GM12878 (cell line): ENCODE measurements at places on chromosomes 2 and 18. TPM values are rescaled to one million over a fixed set of nuclear protein-coding genes. Genes with fewer than 3 reads are reported as not detected.

Gene SLC19A3
- not detected in 2 replicates for total RNA-seq

Gene CNRIP1
- total RNA-seq = not detected in 2 replicates

DNA sequence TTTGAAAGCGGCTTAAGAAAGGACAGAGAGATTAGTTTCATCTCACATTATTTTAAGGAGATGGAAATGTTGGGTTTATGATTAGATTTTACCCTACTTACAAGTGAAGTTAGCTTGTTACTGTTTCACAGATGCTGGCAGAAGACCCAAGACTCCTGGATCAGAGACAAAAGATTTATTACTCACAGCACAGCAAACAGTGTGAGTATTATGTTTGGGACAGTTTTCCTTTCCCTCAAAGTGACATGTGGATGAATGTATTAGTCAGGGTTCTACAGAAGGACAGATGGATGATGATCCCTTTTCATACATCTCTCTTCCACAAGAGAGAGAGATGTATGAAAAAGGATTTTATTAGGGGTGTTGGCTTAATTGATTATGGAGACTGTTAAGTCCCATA lies 281.8 kb upstream of the CDH2 start:
- no peak for DNase-seq

GRCh38 chr2:136582628-136583205 lies 182.6 kb upstream of the THSD7B start:
- DNase-seq = no peak

DNA sequence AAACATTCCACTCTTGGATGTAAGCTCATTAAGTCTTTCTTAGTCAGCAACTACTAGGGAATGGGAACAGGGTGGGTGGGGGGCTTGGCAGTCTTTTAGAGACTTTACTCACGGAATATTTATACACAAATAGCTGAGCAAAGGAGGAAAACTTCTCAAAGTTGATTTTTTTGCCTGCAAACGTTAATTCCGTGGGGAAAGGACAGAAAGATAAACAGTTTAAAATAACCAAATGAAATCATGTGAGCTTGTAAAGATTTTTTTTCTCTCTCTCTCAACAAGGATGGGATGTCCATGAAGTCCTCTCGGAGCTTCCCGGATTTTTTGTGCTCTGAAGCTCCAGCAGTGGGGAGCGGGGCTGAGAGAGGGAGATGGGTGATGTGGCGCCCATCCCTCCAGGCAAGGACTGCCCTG lies 32.2 kb upstream of the MAT2A start:
- DNase-seq = no peak

DNA sequence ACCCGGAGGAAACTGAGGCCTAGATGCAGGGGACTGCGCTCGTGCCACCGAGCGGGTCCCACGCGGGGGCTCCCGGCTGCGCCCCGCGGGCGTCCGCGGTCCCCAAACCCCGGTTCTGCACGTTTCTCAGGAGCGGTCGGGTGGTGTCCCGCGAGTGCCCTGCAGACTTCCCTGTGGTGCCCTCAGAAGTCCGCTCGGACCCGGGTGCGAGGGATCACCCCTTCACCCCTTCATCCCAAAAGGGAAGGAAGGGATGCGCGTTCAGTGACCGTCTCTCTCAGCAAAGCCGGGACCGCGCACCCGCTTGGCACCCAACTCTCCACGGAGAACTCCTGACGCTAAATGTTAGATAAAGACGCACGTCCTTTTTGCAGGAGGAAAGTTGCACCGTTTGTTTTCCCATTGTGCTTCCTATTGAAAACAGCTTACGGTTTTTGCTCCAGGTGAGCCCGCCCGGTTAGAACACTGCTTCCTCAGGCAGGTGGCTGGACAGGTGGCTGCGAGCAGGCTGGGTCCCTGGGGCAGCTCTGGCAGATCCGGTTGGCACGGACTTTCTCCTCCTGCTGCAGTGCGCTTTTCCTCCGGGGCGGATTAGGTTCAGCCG lies 779 bp downstream of the DGKD start:
- no peak for DNase-seq

GRCh38 chr2:197419438-197419837 lies 15.4 kb downstream of the SF3B1 start:
- no peak for DNase-seq

- DNase-seq = no peak
Measured at GRCh38 chr2:189583227-189584198, 2.9 kb upstream of the SLC40A1 start.
